ENCODE measurements at places on chromosomes 7 and 10.
A peak's percentile ranks its signal among the peaks of the same experiment; 100 is the strongest.

- DNase-seq: no peak
Measured at GRCh38 chr10:99430116-99430450, 341 bp downstream of the GOT1 start.

- DNase-seq: no peak
Measured at GRCh38 chr7:115474137-115474536, 552.2 kb downstream of the MDFIC start.

- DNase-seq: peak; percentile 39
Measured at GRCh38 chr10:48634198-48634983, 29.5 kb upstream of the ARHGAP22 start.

GRCh38 chr7:113751547-113751946 lies 167.3 kb downstream of the PPP1R3A start:
- DNase-seq: no peak

- no peak for DNase-seq
Measured at GRCh38 chr10:30728766-30729165, 99.2 kb upstream of the LYZL2 start.

- DNase-seq: peak; percentile 29
Measured at GRCh38 chr7:106793015-106793975, 71.8 kb upstream of the PIK3CG start.

DNA sequence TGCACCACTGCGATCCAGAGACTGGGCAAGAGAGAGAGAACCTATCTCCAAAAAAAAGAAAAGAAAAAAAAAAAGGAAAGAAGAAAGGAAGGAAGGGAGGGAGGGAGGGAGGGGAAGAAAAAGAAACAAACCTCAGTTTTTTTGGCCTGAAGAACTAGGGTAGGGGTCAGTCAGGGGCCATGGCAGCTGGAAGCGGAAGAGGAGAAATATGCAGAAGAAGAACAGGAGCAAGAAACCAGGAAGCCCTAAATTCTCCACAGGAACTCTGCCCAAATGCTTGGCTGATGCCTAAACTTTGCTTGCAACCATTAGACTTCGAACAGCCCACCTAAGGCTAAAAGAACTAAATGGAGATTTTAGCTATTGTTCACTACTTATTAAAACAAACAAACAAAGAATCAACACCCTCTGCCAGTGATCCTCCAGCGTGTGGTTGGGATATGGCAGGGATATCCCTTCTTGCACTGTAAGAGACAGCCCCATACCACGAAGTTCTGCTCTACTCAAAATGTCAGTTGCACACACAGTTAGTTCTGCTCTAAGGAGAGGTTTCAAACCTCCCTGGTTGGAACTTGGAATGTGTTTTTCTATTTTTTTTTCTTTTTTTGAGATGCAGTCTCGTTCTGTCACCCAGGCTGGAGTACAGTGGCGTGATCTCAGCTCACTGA lies 139.5 kb downstream of the FAM107B start:
- DNase-seq: no peak
